ENCODE measurements at places on chromosomes 1 and 21. TPM values are rescaled to one million over a fixed set of nuclear protein-coding genes. Genes with fewer than 3 reads are reported as not detected.

FCER1A gene
- total RNA-seq: not detected

CENPF gene
- total RNA-seq: 83.9 TPM

MUTYH gene
- total RNA-seq: 9.5 TPM

KRTAP19-1 gene
- not detected for total RNA-seq

KIF14 gene
- 7.8 TPM for total RNA-seq

IL20 gene
- not detected for total RNA-seq

SPRR2A gene
- total RNA-seq: not detected

DUSP12 gene
- total RNA-seq: 44.8 TPM
